ENCODE measurements at places on chromosomes 11 and 22.

- DNase-seq = no peak
Observed at GRCh38 chr11:90468923-90469322, 246.1 kb upstream of the CHORDC1 start.

DNA sequence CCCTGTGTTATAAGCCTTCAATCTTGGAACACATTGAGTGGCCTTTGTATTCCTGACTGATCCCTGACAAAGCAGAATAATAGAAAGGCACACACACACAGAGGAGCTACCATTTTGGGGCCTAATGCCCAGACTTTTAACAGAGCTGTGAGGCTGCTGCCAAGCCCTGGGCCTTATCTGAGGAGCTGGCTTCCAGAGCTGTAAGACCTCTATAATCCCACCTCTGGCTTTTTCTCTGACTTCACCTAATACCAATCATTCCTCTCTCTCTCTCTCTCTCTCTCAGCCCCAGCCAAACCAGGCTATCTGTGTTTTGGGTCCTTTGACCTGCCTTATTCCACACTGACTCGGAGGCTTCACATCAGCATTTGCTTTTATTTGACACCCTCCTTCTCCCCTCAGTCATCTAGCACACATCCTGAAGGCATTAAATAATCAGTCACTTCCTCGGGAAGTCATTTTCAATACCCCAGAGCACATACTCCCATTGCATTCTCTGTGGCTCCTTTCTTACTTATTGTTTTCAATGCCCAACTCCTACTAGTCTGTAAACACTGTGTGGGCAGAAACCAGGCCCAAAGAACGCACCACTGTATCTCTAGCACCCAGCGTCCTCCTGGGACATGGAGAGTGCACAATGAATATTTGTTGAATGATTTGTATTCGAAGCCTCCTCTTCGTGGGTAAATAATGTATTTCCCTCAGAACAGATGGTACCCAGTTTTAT lies 21.2 kb upstream of the TRIM44 start:
- no peak for DNase-seq

DNA sequence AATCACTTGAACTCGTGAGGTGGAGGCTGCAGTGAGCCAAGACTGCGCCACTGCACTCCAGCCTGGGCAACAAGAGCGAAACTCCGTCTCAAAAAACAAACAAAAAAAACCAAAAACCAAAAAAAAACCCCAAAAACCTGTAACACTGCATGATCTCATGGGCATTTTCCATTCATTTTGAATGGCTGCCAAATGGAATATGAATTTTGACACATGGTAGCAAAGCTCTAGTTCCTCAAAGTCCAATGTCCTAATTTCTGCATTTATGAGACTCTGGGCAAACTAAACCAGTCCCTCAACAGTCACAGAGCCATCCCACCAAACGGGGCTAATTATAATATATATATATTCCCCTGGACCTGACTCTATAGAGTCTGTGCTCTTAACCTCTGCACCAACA lies 61.8 kb downstream of the SGSM3 start:
- no peak for DNase-seq

DNA sequence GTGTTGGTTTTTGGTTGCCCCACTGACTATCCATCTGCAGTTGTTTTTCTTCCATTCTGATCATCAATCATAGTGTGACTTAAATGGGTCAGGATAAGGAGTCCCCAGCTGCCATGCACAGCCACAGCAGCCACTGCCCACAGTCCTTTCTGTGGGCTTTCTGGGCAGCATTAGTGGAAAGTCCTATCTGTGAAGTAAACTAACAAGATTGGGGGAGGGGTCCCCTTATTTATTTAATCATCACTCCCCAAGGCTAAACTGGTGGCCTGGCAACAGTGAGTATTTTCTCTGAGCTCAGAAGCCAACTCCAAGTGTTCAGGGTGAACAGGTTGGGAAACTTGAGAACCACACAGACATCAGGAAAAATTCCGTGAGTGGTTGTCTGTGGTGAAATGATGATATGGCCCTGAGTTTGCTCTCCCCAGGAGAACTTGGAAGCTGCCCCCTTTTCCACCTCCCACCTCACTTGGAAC lies 145.0 kb downstream of the CCDC34 start:
- DNase-seq = no peak

DNA sequence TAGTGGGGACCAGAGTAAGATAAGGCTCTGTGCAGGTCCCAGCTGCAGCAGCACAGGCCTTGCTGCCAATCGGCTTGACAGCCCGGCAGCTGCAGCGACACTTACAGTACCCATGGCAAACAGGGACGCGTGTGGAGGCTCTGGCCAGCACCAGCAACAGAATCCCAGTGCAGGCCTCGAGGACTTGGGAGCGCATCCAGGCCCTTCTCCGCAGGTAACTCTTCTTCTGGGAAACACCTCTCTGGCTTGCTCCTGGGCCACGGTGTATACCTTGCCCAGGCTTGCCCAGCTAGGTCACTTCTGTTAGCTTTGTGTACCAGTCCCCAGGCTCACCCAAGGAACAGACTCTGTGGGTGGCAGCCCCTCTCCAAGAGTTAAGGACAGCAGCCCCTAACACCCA lies 126.7 kb downstream of the CTTN start:
- DNase-seq = no peak

GRCh38 chr11:35602979-35603378 lies 15.3 kb upstream of the FJX1 start:
- no peak for DNase-seq

- DNase-seq = no peak
Observed at GRCh38 chr11:45412051-45412471, 125.9 kb upstream of the SYT13 start.

- no peak for DNase-seq
Observed at GRCh38 chr11:72179804-72180396, 12.0 kb upstream of the FOLR1 start.
